ENCODE measurements at places on chromosomes 6 and 20. TPM values are rescaled to one million over a fixed set of nuclear protein-coding genes. Genes with fewer than 3 reads are reported as not detected.

DNA sequence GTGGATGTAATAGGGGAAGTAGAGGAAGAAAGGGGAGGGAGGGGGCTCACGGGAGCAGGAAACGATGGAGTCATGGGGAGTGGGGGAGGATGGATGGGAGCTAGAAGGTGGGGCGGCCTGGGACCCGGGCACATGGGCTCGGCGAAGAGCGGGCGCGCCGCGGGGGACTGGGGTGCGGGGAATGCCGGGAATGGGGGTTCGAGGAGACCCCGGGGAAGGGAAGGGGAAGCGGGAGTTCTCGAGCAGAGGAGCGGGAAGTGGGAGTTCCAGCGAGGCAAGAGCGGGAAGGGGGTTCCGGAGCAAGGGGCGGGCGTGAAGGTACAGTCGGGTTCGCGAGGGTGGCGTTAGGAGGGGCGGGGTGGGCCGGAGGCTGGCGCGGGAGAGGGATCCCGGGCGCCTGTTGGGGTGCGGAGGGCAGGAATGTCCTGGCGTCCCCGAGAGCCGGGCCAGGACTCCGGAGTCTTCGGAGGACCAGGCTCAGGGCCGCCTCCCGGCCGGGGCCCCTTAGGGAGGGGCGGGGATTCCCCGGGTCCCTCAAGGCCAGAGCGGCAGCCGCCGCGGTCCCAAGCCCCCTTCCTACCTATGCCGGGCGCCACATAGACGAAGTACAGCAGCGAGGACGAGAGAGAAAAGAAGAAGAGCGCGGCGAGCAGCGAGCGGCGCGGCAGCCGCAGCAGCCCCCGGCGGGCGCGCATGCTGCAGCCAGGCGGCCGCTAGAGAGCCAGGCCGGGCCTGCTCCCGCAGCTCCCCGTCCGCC is 504 bp downstream of the B4GALT5 start:
- DNase-seq = no peak

GRCh38 chr20:59800309-59800708 is 133.1 kb downstream of the SYCP2 start:
- no peak for DNase-seq

DNA sequence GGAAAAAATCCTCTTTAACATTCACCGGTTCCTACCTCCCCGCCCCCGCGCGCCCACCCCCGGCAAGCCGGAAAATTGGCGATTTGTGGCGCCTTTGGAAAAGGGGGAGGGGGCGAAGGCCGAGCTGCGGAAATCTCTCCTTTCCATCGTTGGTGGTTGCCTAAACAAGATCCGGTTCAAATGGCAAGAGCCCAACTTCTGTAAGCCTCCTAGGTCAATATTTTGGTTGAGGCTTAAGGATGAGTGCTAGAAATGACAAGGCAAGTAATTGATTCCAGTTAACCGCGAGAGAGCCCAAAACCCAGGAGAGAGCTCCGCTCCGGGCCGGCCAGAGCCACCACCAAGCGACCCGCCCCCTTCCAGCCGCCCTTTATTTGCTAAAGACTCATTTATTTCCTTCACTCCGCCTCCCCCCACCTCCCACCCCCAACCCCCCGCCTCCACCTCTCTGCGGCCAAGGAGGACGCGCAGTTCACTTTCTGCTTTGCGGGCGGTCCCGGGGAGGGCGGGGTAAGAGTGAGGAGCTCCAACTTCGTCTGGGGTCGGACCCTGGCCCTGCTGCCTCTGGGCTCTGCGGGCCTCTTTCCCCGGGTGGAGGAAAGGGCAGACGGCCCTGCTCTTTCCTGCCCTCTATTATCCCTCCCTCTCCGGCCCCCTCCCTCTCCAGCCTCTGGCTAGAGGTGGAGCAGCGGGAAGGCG is 838 bp upstream of the NKX2-2 start:
- DNase-seq = peak; percentile 35

The SIRPA gene
- total RNA-seq = not detected

The IER3 gene
- total RNA-seq = 62.7 TPM

DNA sequence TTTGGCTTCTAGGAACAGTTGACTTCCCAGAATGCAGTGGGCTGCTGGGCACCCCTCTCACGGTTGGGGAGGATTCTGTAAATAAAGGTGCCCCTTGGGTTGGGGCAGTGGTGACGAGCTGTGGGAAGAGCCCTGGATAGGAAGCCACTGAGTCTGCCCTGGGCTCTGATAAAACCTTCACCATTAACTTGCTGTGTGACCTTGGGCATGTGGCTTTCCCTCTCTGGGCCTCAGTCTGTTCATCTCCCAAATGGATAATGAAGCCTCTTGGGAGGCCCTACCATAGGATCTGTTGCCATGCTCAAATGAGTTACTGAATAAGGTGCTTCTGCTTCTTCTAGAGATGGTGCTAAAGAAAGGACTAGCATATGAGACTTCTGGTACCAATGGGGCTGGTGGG is 3.7 kb downstream of the CRIP3 start:
- DNase-seq = no peak

DNA sequence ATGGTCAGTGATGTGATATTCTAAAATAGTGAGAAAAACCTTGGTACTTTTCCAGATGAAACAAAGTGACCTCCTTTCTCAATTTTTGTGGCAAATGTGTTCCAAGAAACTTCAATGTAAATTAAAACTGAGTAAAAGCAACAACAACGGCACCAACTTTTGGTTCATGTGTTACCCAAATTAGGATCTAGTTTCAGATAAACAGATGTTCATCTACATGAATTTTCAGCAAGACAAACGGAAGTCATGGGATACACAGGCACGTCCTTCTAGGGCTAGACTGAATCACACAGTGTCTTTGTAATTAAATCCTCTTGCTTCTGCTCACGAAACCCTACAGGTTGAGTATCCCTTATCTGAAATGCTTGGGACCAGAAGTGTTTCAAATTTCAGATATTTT is 915.2 kb downstream of the TFAP2A start:
- no peak for DNase-seq

DNA sequence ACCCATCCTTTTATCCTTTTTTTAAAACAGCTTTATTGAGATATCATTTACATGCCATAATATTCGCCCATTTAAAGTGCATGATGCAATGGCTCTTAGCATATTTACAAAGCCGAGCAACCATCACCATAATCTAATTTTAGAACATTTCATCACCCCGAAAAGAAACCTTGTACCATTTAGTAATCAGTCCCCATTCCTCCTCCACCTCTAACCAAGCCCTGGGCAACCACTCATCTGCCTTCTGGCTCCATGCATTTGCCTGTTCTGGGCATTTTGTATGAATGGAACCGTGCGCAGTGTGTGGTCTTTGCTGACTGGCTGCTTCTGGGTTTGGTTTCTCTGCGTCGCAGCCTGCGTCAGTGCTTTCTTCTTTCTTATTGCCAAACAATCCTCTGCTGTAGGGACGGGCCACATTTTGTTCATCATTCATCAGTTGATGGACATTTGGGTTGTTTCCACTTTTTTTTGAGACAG is 10.2 kb upstream of the EEF1A2 start:
- DNase-seq = no peak

DNA sequence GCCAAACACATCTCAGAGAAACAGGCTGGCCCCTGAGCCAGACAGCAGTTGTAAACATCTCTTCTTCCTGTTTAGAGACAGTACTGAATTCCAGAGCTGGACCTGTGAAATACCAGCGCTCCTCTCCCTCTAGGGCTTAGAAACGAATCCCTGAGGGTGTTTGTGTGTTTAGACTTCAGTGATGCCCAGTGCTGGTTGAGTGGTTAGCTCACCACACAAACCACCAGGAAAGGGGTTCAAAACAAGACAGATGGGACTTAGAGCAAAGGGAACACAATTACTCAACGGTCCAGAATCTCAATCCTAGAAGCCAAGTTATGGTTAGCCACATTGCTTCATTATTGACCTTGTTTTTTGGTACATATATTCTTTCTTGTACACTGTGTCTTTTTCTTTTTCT is 108.7 kb upstream of the TMEM170B start:
- DNase-seq = peak; percentile 59

- no peak for DNase-seq
These were observed 115.6 kb downstream of the ZDHHC14 start for GRCh38 chr6:157496534-157497095.

GRCh38 chr6:33971580-33971979 is 167.8 kb upstream of the MLN start:
- no peak for DNase-seq

- peak; percentile 82 for DNase-seq
These were observed 42.2 kb downstream of the NFATC2 start for GRCh38 chr20:51500311-51500710.

- DNase-seq = no peak
These were observed 78.8 kb downstream of the FOXF2 start for GRCh38 chr6:1468126-1468525.

GRCh38 chr6:145075425-145075824 is 659.9 kb downstream of the EPM2A start:
- no peak for DNase-seq

The ATP5F1E gene
- 78.3 TPM for total RNA-seq

The PIGU gene
- 20.7 TPM for total RNA-seq

The SLC17A3 gene
- total RNA-seq = 0.76 TPM

The LST1 gene
- 109 TPM for total RNA-seq

The SLC22A16 gene
- not detected for total RNA-seq

GRCh38 chr6:7707787-7708186 is 18.1 kb upstream of the BMP6 start:
- DNase-seq = no peak

The CD24 gene
- total RNA-seq = not detected

The MAPK13 gene
- total RNA-seq = 33.9 TPM

- DNase-seq = no peak
These were observed 19.5 kb upstream of the CNKSR3 start for GRCh38 chr6:154529957-154530356.

GRCh38 chr6:150579611-150580010 is 20.1 kb upstream of the PLEKHG1 start:
- no peak for DNase-seq

GRCh38 chr6:105174512-105174911 is 5.3 kb downstream of the POPDC3 start:
- no peak for DNase-seq

The SEL1L2 gene
- not detected for total RNA-seq

- DNase-seq = no peak
These were observed 24.9 kb upstream of the ITCH start for GRCh38 chr20:34337982-34338726.

The STMN3 gene
- 15.9 TPM for total RNA-seq

The NKX2-4 gene
- total RNA-seq = not detected

GRCh38 chr6:52801188-52801841 is 2.3 kb downstream of the GSTA1 start:
- DNase-seq = no peak

The PNLDC1 gene
- total RNA-seq = 0.75 TPM

- no peak for DNase-seq
These were observed 542.4 kb upstream of the BTBD3 start for GRCh38 chr20:11375335-11375734.

DNA sequence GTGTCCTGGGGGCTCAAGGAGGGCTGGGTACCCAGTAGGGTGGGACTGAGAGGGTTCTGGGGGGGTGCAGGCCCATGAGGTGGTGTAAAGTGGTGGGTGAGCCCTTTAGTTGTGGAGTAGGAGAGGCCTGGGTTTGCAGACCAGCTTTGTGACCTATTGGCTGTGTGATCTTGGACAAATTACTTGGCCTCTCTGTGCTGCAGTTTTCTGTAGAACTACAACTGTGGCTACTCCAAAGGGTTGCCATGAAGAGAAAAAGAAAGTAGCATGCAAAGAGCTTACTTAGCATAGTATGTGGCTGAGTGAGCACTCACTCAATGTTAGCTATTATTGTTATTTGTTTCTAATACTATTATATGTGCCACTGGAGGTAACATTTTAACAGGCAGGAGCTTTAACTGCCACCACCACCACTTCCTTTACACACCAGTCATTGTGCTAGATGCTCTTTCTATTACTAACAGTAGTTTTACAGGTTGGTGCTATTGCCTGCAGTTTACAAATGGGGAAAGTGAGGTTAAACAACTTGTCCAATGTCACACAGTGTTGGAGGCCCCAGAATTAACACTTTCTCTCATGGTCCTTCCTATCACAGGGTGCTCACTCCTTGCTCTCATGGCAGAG is 286.8 kb downstream of the DHX35 start:
- DNase-seq = no peak

The DEFB132 gene
- not detected for total RNA-seq

DNA sequence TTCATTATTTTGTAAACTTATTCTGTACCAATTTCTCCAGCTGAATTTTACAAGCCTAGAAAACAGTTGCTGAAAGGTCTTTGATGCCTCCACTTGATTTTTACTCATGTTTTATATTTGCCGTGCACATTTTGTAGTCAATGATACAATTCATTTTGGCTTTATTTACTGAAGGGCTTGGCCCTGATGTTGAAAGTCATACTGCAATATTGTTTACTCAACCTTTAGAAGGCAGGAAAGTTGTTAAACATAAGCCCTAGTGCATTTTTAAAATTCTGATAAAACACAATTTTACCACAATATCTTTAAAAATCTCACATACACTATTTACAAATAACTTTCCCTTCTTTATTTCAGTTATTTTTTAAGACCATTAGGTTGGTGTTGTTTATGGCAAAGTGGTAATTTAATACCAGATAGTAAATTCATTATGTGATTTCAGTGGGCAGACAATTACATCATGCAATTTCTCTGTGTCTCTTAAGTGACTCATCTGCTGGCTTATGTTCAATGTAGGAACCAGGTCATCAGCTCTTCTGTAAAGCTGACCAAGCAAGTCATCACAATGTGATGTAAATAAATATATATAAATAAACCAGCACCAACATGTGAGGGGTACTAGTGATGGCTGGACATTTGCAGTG is 121.1 kb upstream of the SLC35B3 start:
- no peak for DNase-seq

DNA sequence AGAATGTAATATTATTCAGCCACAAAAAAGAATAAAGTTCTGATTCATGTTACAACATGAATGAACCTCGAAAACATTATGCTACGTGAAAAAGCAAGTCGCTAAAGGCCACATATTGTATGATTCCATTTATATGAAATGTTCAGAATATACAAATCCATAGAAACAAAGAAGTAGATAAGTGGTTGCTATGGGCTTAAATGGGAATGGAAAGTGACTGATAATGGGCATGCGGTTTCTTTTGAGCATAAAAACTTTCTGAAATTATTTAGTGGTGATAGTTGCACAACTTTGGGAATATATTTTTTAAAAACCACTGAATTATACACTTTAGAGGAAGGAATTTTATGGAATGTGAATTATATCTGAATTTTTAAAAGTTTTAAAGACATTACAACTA is 33.4 kb upstream of the TCP11 start:
- no peak for DNase-seq

GRCh38 chr6:16494793-16495192 is 256.4 kb downstream of the GMPR start:
- no peak for DNase-seq

- no peak for DNase-seq
These were observed 41.7 kb downstream of the ITCH start for GRCh38 chr20:34404803-34405202.

DNA sequence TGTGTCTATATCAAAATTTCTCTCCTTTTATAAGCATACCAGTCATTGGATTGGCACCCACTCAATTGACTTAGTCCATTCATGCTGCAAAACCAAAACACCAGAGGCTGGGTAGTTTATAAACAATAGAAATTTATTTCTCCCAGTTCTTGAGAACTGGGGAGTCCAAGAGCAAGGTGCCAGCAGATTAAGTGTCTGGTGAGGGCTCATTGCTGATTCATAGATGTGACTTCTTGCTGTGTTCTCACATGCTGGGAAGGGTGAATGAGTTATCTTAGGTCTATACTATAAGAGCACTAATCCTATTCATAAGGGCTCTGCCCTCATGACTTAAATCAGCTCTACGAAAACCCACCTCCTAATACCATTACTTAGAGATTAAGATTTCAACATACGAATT is 501.4 kb downstream of the EPM2A start:
- no peak for DNase-seq

The CYP39A1 gene
- not detected for total RNA-seq

The COL9A3 gene
- total RNA-seq = 0.45 TPM
